Aorta (tissue), 5 donors: ENCODE measurements at places on chromosomes 11 and 22. TPM values are rescaled to one million over a fixed set of nuclear protein-coding genes. Genes with fewer than 3 reads are reported as not detected.

Gene APOL5
- total RNA-seq, result not detected

Gene ADM2
- total RNA-seq, result 0.26 TPM

Gene BTBD18
- total RNA-seq, result not detected

Gene MS4A12
- total RNA-seq, result not detected
